WTC11 (cell line): ENCODE measurements at places on chromosomes 1 and 21. TPM values are rescaled to one million over a fixed set of nuclear protein-coding genes. Genes with fewer than 3 reads are reported as not detected.

DNA sequence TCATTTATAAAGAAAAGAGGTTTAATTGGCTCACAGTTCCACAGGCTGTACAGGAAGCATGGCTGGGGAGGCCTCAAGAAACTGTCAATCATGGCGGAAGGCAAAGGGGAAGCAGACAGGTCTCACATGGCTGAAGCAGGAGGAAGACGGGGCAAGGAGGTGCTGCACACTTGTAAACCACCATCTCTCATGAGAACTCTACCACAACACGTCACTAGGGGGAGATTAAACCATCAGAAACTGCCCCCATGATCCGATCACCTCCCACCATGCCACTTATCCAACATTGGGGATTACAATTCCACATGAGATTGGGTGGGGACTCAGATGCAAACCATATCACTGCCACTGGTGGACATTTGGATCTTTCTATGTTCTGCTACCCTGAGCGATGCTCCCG is 351.4 kb downstream of the NPHP4 start:
- peaks cover 34% of the 10 kb centered on the region for H3K36me3 ChIP-seq
- no peaks in the 10 kb centered on the region for H3K4me1 ChIP-seq
- peaks cover 7% of the 10 kb centered on the region for H3K27me3 ChIP-seq
- no peak overlapping the region for H3K4me3 ChIP-seq
- no peak overlapping the region for H3K27ac ChIP-seq

GRCh38 chr1:35737120-35737519 is 18.4 kb upstream of the C1orf216 start:
- no peak overlapping the region for H3K27ac ChIP-seq
- no peak for DNase-seq
- H3K27me3 ChIP-seq = no peaks in the 10 kb centered on the region
- no peak overlapping the region for H3K4me3 ChIP-seq
- H3K4me1 ChIP-seq = no peaks in the 10 kb centered on the region

- H3K27me3 ChIP-seq = peaks cover 37% of the 10 kb centered on the region
- DNase-seq = no peak
- H3K36me3 ChIP-seq = no peaks in the 10 kb centered on the region
These were observed 24.6 kb upstream of the COL9A2 start for GRCh38 chr1:40341491-40342380.

- H3K4me3 ChIP-seq = no peak overlapping the region
- H3K36me3 ChIP-seq = no peaks in the 10 kb centered on the region
- no peak overlapping the region for H3K27ac ChIP-seq
- DNase-seq = no peak
- H3K27me3 ChIP-seq = no peaks in the 10 kb centered on the region; the same call in 1 of the 2 replicates
These were observed 63.8 kb upstream of the LYST start for GRCh38 chr1:235930543-235930942.

DNA sequence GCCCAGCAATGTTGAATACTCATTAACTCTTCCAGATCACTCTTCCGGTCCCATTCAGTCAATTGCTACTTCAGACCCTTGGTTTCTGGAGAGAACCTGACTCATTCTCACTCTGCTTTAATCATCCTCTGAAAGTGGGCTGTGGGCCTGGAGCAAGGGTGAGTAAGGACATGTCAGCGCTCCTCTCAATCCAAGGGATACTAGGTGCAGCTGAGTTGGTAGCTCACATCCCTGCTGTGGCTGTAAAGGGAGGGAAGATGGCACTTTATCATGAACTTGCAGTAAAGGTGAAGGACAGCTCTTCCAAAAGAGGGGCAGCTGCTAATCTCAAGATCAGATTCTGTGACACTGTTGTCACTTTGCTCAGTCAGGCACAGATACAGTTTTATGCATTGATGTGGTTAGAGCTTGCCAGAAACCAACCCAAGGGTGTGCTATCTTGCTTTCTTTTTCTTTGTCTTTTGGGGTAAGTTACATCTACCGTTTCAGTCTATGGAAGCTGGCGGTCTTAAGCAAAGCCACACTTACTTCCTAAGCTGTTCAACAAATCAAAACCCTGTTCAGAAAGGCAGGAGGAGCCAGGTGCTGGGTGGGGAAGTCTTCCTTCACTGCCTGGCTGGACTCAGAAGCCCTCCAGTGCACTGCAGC is 26.5 kb upstream of the NTPCR start:
- peaks cover 8% of the 10 kb centered on the region for H3K27me3 ChIP-seq
- no peak overlapping the region for H3K4me3 ChIP-seq
- DNase-seq = no peak
- no peak overlapping the region for H3K27ac ChIP-seq

DNA sequence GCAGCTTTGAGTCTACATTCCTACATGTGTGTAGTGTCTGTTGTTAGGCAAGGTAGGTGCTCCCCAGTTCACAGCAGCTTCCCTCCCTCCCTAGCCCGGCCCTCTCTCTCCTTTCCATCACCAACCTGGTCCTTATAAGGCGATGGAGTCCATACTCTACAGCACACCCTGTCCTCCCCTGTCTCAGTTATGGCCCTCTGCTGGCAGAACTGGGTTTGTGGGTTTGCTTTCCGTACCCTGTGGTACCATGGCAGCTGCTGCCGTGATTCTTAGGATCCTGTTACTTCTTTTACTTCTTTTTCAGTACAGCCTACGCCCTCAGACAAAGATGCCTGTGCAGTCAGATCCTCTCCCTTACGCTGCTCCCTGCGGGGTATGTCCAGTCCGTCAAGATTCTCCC is 31.7 kb downstream of the AK5 start:
- H3K4me3 ChIP-seq = no peak overlapping the region
- DNase-seq = peak; percentile 62
- H3K27ac ChIP-seq = no peak overlapping the region
- no peaks in the 10 kb centered on the region for H3K36me3 ChIP-seq
- no peaks in the 10 kb centered on the region for H3K27me3 ChIP-seq
- H3K4me1 ChIP-seq = no peaks in the 10 kb centered on the region; the same call in 1 of the 2 replicates

Gene CRP
- total RNA-seq = 0.68 to 1.1 TPM (median 0.85 TPM) in 3 replicates

Gene RGS8
- total RNA-seq = 0.07 to 0.66 TPM (median 0.14 TPM) in 3 replicates

Gene CITED4
- 22.3 to 24.6 TPM (median 23.9 TPM) in 3 replicates for total RNA-seq
